Esophagus muscularis mucosa (tissue), 4 donors: ENCODE measurements at places on chromosomes 2 and 18. TPM values are rescaled to one million over a fixed set of nuclear protein-coding genes. Genes with fewer than 3 reads are reported as not detected.

GRCh38 chr2:108933691-108934117, 55.3 kb downstream of the EDAR start:
- H3K4me1 ChIP-seq: no peaks in the 10 kb centered on the region
- no peak for DNase-seq
- no peaks in the 10 kb centered on the region for H3K27me3 ChIP-seq
- H3K27ac ChIP-seq: no peak overlapping the region
- no peak overlapping the region for H3K4me3 ChIP-seq
- H3K36me3 ChIP-seq: no peaks in the 10 kb centered on the region

The ACMSD gene
- total RNA-seq: not detected

The KCNJ13 gene
- not detected for total RNA-seq

The TRAPPC12 gene
- total RNA-seq: 66.3 TPM

DNA sequence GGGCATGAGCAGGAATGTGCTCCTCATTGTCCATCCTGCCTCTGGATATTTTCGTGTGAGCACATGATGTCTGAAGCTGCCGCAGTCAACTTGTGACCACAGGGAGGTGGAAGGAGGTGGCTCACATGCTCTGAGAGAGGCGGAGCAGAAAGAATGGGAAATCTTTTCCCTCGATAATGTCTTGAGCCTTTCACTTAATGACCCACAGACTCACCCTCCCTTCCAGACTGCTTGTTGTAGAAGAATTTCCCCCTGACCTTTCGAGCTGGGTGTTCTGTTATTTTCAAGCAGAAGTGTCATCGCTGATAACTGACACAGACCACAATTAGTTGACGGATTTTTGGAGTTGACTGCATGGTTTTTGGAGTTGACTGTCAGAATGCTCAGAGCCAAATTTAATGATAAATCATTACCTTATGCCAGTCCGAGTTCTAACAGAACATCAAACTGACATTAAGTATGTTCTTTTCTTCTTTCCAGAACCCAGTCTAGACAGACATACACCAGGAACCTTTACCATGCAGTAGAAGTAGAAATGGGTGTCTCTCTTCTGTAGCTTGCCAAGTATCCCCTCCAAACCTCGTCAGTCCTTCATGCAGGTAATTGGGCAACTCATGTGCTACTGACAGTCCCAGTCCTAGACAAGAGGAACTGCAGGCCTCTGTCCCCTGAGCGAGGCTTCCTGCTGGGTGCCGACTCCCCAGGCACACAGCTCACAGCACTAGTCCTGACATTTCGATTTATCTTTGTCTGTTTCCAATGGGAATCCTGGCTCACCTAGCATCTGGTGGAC, 29.4 kb upstream of the RTTN start:
- no peaks in the 10 kb centered on the region for H3K27me3 ChIP-seq
- no peak overlapping the region for H3K4me3 ChIP-seq
- no peak overlapping the region for H3K27ac ChIP-seq
- no peaks in the 10 kb centered on the region for H3K4me1 ChIP-seq
- DNase-seq: no peak
- H3K36me3 ChIP-seq: no peaks in the 10 kb centered on the region

DNA sequence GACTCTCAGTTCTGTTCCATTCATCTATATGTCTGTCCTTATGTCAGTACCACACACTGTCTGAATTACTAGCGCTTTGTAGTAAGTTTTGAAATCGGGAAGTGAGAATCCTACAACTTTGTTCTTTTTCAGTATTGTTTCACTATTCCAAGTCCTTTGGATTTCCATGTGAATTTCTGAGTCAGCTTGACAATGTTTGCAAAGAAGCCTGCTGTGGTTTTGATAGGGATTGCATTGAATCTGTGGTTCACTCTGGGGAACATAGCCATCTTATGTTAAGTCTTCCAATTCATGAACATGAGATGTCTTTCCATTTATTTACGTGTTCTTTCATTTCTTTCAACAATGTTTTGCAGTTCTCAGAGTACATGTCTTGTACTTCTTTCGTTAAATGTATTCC, 15.0 kb downstream of the SLC3A1 start:
- DNase-seq: no peak
- H3K27ac ChIP-seq: no peak overlapping the region
- no peaks in the 10 kb centered on the region for H3K36me3 ChIP-seq
- peaks cover 29% of the 10 kb centered on the region for H3K27me3 ChIP-seq
- no peak overlapping the region for H3K4me3 ChIP-seq

- H3K36me3 ChIP-seq: no peaks in the 10 kb centered on the region
- H3K4me3 ChIP-seq: no peak overlapping the region
- no peaks in the 10 kb centered on the region for H3K4me1 ChIP-seq
These were observed 16.0 kb upstream of the MSGN1 start for GRCh38 chr2:17800219-17800618.

- H3K27ac ChIP-seq: no peak overlapping the region
- H3K36me3 ChIP-seq: peaks cover 93% of the 10 kb centered on the region
- H3K27me3 ChIP-seq: no peaks in the 10 kb centered on the region
- no peak for DNase-seq
These were observed 118.8 kb upstream of the DAPL1 start for GRCh38 chr2:158676295-158676694.
